ENCODE measurements at places on chromosomes 16 and 17. TPM values are rescaled to one million over a fixed set of nuclear protein-coding genes. Genes with fewer than 3 reads are reported as not detected.

The PARN gene
- total RNA-seq = 24.4 TPM

The SCGB1C2 gene
- not detected for total RNA-seq

The FZD2 gene
- total RNA-seq = 27.6 TPM

The CD300E gene
- total RNA-seq = not detected

The ACSM2A gene
- not detected for total RNA-seq

The GPR142 gene
- total RNA-seq = 0.26 TPM

The TMC7 gene
- total RNA-seq = 0.85 TPM

The ZNF771 gene
- total RNA-seq = 9.8 TPM

The KRT20 gene
- total RNA-seq = not detected

The ABI3 gene
- total RNA-seq = 0.20 TPM

The KRTAP4-3 gene
- total RNA-seq = not detected

The CLEC18C gene
- 0.13 TPM for total RNA-seq

The SCARF1 gene
- total RNA-seq = 0.33 TPM

The RPL27 gene
- total RNA-seq = 471 TPM

The PPP1R1B gene
- total RNA-seq = 0.91 TPM

The HIRIP3 gene
- total RNA-seq = 5.9 TPM

The SALL1 gene
- 1.0 TPM for total RNA-seq

The NOD2 gene
- 0.26 TPM for total RNA-seq

The STH gene
- not detected for total RNA-seq

The NT5C3B gene
- 49.4 TPM for total RNA-seq

Data from smooth muscle cell of the pulmonary artery (primary cell).